ENCODE measurements at places on chromosomes 13 and 19.

DNA sequence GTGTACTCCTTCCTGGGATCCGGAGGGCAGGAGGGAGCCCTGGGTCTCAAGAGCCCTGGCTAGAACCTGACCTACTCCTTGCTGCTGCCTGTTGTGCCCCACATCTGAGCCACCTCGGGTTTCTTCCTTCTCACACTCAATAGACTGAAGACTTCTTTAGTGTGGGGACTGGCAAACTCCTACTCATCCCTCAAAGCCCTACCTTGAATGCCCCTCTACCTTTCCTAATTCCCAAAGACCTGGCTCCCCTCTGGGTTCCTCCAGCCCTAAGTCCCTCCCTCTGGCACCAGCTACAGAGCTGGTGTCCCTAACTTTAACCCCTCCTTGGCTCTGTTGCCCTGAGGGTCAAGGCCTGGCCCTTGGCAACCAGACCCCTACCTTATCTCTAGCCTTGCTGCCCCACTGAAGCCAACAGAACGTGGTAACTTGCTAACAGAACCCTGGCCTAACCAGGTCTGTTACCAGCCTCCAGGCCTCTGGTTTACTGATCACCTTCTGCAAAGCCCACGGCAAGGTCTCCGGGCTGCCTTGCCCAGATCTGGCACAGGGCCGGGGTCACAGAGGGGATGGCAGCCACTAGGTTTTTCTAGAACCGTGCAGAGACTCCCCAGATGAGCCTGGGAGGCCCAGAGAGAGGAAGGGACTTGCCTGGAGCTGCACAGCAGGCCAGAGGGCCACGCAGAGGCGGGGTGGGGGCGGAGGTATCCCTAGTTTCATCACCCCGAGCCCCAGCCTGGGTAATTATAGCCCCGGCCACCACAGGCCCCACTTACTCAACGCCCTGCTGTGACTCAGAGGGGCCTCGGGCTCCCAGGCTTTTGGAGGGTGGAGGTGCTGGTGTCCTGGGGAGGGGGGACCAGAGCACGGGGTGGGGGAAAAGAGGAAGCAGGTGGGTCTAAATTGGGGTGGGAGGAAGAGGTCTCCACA, 15.3 kb downstream of the ZBTB7A start:
- no peak for DNase-seq

DNA sequence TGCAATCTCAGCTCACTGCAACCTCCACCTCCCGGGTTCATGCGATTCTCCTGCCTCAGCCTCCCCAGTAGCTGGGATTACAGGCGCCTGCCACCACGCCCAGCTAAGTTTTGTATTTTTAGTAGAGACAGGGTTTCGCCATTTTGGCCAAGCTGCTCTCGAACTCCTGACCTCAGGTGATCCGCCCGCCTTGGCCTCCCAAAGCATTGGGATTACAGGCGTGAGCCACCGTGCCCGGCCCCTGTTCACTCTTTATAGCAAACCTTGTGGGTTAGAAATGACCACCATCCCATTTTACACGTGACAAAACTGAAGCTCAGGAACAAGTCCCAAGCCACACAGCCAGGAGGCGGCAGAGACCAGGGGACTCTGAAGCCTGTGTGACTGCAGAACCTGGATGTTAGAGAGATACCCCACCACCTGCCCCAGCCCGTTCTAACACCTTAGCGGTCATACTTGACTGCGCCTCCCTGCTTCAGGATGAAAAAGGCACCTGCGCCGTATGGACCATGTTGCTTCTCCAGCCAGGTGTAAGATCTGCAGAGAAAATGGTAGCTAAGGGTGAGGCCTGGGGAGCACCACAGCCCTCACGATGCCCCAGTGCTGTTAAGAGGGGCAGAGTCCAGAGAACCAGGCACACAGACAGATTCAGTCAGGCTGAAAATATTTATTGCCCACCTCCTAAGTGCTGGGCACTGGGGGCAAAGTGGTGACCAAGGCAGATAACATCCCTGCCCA, 3.6 kb downstream of the DMAC2 start:
- no peak for DNase-seq

DNA sequence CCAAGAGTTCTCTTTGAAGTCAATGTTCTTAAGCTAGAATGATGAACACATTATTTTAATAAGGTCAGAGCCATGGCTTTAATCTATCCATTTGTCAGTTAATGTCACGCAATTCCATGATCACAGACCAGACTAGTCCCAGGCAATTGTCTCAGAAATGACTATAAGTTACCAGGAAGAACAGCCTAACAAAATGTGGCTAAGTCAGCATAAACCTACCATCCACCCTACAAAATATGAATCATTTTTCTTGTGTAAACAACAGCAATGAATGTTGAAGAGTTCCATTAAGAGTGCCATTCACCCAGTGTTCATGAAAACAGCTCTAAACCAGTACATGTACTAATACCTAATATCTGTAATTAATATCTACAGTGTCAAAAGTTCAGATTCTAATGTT, 127.5 kb downstream of the KCTD12 start:
- no peak for DNase-seq

GRCh38 chr13:24459234-24459633, 53.3 kb downstream of the PARP4 start:
- no peak for DNase-seq

DNA sequence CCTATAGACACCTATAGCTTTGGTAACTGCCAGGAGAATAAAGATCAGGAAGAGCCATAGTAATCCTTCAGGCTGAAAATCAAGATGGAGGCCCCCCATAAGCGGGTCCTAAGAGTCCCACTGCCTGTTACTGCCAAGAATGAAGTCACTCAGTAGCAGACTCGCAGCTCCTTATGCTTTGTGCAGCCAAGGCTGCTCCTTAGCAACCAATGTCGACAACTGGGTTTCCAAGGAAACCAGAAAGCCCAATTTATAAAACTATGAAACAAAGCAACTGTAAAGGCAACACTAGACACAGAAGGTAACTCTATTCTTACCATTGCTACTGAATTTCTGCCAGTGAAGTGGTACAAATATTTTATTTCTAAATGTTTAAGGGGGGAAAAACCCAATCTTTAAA, 56.5 kb downstream of the DCLK1 start:
- no peak for DNase-seq

DNA sequence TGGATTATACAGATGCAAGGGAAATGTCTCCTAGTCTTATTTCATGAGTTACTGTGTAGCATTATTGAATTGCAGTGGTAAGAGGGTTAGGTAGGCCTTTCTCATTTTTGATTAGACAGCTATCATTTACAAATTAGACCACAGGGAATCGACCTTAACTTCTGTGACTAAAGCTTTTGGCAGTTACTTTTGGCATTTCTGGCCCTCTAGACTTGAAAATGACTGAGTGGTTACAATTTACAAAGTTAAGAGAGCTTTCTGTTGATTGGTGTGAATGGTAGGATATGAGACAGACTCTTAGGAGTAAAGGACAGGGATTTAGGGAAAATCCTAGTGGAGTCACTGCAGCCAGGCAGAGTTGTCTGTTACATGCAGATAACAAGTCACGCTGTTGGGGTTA, 86.1 kb downstream of the GGACT start:
- no peak for DNase-seq

DNA sequence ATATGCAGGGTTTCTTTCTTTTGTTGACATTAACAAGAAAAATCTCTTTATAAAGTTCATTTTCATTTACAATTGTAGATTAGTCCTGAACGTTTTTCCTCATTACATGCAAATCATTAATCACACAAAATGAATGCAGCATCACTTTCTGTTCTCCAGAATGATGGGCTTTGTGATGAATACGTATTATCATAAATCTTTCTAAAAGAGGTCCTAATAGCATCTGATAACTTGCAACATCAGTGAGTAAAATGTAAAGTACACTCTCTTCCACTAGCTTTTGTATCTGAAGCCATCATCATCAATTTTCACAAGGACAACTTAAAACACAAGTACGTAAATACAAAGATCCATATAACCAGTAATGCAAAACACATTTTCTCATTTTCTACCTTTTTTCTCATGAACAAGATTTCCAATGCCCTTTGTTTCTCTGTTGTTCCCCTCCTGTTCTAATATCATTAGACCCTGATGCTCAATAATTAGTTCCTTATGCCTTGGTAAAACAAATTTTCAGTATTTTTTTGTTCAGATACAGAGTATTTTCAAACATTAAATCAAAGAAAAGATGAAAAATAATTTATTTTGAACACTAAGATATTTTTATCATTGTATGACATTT, 437.4 kb upstream of the MIR17HG start:
- no peak for DNase-seq

DNA sequence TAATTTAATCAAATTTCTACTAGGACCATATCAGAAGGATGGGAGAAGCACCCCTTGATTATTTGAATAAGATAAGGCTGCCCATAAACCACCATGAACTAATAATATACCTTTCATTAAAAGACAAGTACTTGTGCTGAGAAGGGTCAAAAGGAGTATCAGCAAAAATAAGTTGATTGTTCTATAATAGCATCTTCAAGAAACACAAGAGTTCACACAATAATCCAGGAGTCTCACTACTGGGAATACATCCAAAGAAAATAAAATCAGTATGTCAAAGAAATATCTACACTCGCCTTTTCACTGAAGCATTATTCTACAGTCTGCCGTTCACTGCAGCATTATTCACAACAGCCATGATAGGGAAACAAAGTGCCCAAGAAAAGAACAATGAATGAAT, 1310.1 kb upstream of the PCDH9 start:
- DNase-seq, result no peak

DNA sequence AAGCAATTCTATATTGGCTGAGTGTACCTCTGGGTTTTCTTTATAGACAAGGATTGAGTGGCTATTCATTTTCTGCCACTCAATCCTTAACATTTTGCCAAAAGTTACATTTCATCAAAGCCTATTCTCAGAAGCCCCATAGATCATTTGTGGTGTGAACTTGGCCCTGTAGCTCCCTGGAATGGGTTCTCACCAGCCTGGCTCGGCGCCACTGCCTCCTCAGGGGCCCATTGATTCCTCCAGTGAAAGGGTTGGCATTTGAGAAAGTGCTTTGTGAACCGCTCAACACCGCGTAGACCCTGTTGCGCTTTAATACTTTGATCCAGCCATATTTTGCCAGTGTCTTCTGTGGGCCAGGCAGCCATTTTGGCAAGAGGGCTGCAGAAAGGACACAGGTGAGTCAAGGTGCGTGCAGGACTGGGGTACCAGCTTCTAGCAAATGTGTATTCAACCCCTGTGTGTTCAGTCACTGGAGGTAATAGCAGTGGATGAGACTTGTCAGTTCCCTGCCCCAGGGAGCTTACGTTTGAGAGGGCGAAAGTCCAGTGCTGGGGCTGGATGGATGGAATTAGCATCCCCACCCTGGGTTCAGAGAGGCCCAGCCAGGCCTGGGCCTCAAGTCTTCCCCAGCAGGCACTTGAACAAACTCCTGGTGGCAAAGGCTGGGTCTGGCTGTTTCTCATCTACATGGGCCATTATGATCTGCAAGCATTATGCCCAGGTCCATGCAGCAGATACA, 3.8 kb downstream of the RAB8A start:
- DNase-seq, result no peak

DNA sequence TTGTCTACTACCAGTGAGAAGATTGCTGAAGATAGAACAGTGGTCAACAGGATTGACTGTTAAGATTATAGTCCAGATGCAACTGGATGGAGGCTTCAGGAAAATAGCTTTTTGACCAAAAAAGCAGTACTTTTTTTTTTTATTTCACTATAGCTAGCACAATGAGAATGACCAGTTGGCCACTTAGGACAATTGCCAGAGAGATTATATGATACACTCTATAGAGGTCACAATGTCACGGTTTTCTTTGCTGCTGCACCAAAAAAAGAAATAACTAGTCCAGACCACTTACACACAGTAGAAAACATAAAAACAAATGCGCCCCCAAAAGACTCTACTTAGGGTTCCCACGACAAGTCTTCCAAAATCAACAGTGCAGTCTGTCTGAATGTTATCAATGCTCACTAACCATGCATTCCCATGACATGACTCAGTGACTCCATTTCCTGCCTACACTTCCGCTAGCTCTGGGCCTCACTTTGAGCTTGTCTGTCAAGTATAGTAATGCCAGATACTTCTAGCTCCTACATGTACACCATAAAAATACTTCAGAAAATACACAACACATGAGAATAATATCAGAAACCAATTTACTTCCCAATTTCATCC, 209.1 kb upstream of the STARD13 start:
- DNase-seq, result no peak

GRCh38 chr19:5083547-5083965, 114.6 kb downstream of the KDM4B start:
- no peak for DNase-seq

GRCh38 chr13:83024955-83025594, 857.2 kb downstream of the SLITRK1 start:
- DNase-seq, result no peak

- no peak for DNase-seq
Observed at GRCh38 chr13:48299591-48299990, 4.0 kb upstream of the RB1 start.

DNA sequence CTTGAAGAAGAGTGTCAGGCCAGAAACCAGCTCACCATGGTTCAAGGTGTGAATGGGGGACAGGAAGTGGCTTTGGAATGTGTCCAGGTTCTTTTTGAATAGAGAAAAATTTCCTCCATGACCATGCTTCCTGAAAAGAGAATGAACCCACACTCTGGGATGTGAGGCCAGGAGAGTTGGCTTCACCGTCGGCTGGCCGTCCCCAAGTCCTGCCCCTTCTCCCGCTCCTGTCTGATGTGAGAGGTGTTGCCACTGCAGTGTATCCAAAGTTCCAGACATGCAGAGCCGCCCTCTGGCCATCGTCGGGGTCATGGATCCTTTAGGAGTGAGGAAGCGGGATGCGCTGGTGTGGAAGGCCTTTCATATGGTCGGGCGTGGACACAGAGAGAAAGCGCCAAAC, 101.2 kb downstream of the COL4A2 start:
- no peak for DNase-seq

- DNase-seq, result no peak
Observed at GRCh38 chr19:16470911-16471811, 609 bp downstream of the EPS15L1 start.

GRCh38 chr19:31943191-31943661, 402.2 kb upstream of the ZNF507 start:
- DNase-seq, result no peak

DNA sequence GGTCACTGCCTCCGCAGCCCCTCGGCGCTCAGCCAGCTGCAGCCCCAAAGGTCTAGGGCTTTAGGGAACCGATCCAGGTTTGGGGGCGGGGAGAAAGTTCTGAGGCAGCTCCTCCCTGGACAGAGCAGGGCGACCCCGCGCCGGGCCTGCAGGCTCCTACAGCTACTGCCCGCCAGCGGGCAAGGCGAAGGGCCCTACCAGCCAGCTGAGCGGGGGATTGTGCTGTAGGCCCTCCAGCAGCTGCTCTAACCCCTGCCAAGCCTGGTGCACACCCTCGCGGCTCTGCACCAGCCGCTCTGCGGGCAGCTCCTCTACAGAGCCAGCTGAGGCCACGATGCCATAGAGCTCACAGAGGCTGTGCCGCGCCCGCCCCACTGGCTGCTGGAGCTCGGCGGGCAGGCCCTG, 14.0 kb downstream of the PLIN4 start:
- no peak for DNase-seq

- DNase-seq, result no peak
Observed at GRCh38 chr13:91955546-91956355, 557.3 kb downstream of the GPC5 start.

GRCh38 chr19:35106291-35106583, 9.4 kb upstream of the FXYD3 start:
- DNase-seq, result no peak

GRCh38 chr19:38650172-38650775, 2.8 kb downstream of the ACTN4 start:
- no peak for DNase-seq
